ENCODE measurements at places on chromosomes 11 and 22.

GRCh38 chr22:45473626-45474237 lies 29.0 kb upstream of the FBLN1 start:
- peaks cover 4% of the 10 kb centered on the region for H3K4me1 ChIP-seq
- no peaks in the 10 kb centered on the region for H3K27me3 ChIP-seq
- H3K36me3 ChIP-seq = no peaks in the 10 kb centered on the region
- H3K4me3 ChIP-seq = no peak overlapping the region

GRCh38 chr11:7428196-7428595 lies 57.1 kb upstream of the OLFML1 start:
- no peak for DNase-seq
- no peaks in the 10 kb centered on the region for H3K4me1 ChIP-seq
- H3K27me3 ChIP-seq = no peaks in the 10 kb centered on the region

DNA sequence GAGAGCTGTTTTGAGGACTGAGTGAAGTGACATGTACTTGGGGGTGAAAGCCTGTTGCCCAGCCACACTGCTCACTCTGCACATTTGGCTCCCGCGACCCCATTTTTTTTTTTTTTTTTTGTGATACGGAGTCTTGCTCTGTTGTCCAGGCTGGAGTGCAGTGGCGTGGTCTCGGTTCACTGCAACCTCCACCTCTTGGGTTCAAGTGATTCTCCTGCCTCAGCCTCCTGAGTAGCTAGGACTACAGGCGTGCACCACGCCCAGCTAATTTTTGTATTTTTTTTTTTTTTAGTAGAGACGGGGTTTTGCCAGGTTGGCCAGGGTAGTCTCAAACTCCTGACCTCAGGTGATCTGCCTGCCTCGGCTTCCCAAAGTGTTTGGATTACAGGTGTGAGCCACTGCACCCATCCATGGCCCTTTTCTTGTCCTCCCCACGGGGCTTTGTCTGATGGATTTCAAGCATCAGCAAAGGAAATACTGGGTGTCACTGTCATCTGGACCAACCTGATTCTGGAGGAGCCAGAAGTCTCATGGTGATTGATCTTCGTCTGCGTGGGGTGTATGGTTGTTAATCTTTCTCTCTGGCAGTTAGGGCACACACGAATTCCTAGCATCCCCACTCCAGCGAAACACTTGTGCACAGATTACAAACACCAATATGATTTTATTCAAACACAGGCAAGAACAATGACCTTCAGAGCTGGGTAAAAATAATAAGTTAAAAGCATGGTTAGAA lies 3.4 kb upstream of the UCP3 start:
- no peak overlapping the region for H3K4me3 ChIP-seq
- no peak for DNase-seq
- no peaks in the 10 kb centered on the region for H3K36me3 ChIP-seq
- H3K27ac ChIP-seq = no peak overlapping the region
- H3K27me3 ChIP-seq = no peaks in the 10 kb centered on the region
- H3K4me1 ChIP-seq = no peaks in the 10 kb centered on the region

DNA sequence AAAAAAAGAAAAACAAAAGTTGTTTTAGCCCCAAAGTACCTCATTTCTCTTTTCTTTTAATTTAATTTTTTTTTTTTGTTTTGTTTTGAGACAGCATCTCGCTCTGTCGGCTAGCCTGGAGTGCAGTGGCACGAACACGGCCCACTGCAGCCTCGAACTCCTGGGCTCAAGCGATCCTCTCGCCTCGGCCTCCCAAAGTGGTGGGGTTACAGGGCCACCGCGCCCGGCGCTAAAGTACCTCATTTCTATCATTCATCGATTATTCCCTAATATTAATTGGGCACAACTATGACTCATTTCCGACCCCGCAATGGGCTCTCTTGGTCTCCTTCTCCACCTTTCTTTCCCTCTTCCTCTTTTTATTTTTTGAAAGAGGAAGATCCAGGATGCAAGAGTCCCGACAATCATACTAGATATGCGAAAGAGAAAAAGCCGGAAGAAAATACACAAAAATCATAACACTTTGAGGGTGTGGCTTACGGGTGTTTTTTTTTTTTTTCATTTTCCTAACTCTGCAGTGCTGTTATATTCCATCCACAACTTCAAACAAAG lies 475 bp upstream of the AIP start:
- no peaks in the 10 kb centered on the region for H3K36me3 ChIP-seq
- DNase-seq = no peak
- H3K4me3 ChIP-seq = no peak overlapping the region
- peak overlapping the region; percentile 94 for H3K27ac ChIP-seq
- H3K27me3 ChIP-seq = no peaks in the 10 kb centered on the region
- H3K4me1 ChIP-seq = peaks cover 24% of the 10 kb centered on the region

DNA sequence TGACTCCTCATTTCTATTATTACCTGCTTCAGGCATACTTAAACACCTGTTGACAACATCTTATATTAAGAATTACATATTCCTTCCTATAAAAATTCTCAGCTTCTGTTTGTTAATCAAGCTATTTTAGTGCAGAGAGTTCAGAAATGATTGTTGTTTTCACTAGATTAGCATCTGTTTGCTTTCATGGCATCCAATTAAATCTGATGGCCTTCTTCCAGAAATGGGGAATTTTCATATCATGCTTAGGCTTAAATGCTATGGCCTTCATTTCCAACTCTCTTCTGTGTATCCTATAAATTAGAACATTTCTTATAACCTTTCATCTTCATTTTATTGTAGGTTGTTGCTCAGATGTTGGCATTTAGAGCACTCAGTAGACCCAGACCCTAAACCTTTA lies 180.0 kb downstream of the WNT11 start:
- no peak overlapping the region for H3K4me3 ChIP-seq
- no peak overlapping the region for H3K27ac ChIP-seq
- H3K36me3 ChIP-seq = no peaks in the 10 kb centered on the region
- DNase-seq = no peak
- peaks cover 9% of the 10 kb centered on the region for H3K4me1 ChIP-seq

- no peak for DNase-seq
- no peaks in the 10 kb centered on the region for H3K27me3 ChIP-seq
- H3K27ac ChIP-seq = no peak overlapping the region
These were observed 90.3 kb downstream of the C11orf87 start for GRCh38 chr11:109512249-109512648.

GRCh38 chr22:29979777-29980321 lies 96.9 kb downstream of the MTMR3 start:
- H3K4me1 ChIP-seq = peaks cover 9% of the 10 kb centered on the region
- H3K36me3 ChIP-seq = no peaks in the 10 kb centered on the region
- no peak for DNase-seq
- peak overlapping the region; percentile 4 for H3K27ac ChIP-seq

DNA sequence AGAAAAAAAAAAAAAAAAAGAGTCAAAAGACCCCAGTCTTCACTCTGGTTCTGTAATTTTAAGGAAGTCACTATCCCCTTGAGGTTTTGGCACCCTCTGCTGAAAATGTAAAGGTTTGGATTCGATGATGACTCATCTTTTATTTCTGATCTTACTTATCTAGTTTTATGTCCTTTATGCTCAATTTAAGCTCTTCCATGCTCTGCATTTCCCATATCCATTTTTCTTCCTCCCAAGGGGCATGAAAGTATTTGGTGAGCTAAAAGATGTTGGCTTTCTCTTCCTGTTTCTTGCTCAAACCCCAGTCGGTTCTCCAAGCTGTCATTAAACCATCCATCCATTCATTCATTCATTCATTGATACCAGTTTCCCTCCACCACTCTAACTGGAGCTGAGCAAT lies 61.0 kb upstream of the CDON start:
- H3K4me1 ChIP-seq = peaks cover 5% of the 10 kb centered on the region
- no peaks in the 10 kb centered on the region for H3K36me3 ChIP-seq
- no peaks in the 10 kb centered on the region for H3K27me3 ChIP-seq
- H3K4me3 ChIP-seq = no peak overlapping the region
- H3K27ac ChIP-seq = no peak overlapping the region

GRCh38 chr22:46122511-46122971 lies 27.8 kb upstream of the PPARA start:
- no peaks in the 10 kb centered on the region for H3K27me3 ChIP-seq
- H3K4me1 ChIP-seq = peaks cover 10% of the 10 kb centered on the region
- no peaks in the 10 kb centered on the region for H3K36me3 ChIP-seq
- no peak overlapping the region for H3K27ac ChIP-seq
- peak; percentile 79 for DNase-seq
- no peak overlapping the region for H3K4me3 ChIP-seq

DNA sequence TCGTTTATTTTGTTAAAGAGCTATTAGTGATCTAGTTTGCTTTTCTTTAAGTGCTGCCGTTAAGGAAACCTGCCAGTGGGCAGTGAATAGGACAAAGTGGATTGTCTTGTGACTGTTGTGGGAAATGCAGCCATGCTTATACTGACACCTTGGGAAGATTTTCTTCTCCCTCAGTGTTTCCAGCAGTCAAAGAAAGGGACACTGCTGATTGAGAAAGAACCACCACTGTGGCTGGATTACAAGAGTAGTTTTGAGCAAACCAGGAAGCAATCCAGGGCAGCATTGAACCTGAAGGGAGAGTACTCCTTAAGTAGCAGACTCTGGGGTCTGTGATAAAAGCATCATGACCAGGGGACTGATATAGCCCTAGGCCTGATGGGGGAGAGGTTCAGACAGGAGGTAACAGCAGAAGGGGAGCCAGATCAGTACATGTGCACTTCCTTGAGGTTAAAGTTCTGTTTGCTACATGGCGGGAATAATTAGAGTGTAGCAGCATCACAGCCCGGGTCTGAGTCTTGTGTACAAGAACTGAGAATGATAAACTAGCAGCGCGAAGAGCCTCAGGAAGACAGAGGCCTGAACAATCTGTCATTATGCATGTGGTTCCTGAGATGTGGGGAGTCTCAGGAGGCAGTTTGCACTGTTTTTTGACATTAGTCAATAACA lies 167.8 kb downstream of the C11orf91 start:
- no peaks in the 10 kb centered on the region for H3K27me3 ChIP-seq
- no peak for DNase-seq
- H3K4me1 ChIP-seq = no peaks in the 10 kb centered on the region
- H3K27ac ChIP-seq = no peak overlapping the region

GRCh38 chr11:83272627-83273026 lies 13.5 kb downstream of the CCDC90B start:
- H3K27ac ChIP-seq = no peak overlapping the region
- no peaks in the 10 kb centered on the region for H3K4me1 ChIP-seq
- H3K27me3 ChIP-seq = no peaks in the 10 kb centered on the region
- no peak for DNase-seq

GRCh38 chr11:36101466-36101865 lies 157.6 kb downstream of the LDLRAD3 start:
- no peak overlapping the region for H3K27ac ChIP-seq
- DNase-seq = no peak
- peaks cover 15% of the 10 kb centered on the region for H3K4me1 ChIP-seq

DNA sequence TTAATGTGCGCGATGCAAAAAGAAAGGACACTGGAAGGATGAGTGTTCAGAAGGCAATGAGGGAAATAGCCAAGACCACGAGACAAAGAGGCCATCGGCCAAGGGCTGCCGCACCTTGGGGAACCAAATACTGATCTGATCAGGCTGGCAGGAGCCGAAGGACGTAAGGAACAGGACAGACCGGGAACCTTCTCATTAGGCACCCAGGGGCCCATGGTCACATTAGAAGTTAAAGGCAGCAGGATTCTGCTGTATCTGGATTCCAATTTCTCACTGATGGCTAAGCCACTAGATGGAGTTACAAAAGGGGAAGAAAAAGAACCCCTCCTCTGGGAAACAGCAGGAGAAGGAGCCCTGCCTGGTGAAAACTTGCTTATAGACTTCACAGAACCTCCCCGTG lies 28.8 kb upstream of the CPT1A start:
- H3K27ac ChIP-seq = no peak overlapping the region
- no peak overlapping the region for H3K4me3 ChIP-seq
- no peaks in the 10 kb centered on the region for H3K27me3 ChIP-seq
- no peaks in the 10 kb centered on the region for H3K36me3 ChIP-seq

DNA sequence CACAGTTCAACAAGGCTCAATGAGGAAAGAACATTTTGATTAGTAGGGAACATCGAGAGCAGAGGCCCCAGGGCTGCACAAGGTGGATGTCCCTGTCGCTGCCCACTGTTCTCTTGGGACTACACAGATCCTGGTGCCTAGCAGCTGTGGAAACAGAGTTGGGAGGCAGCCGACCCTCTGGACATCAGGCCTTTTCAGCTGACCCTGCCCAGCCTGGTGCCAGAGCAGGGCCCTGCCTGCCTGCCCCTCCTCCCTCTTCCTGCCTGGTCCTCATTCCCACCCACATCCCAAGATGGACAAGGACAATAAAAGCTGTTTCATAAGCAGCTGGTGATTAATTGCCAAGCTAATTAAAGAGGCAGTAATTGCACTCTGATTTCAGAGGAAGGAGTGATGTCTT lies 60.7 kb downstream of the NFAM1 start:
- DNase-seq = no peak
- no peaks in the 10 kb centered on the region for H3K27me3 ChIP-seq
- H3K4me3 ChIP-seq = no peak overlapping the region
- no peaks in the 10 kb centered on the region for H3K36me3 ChIP-seq
- peaks cover 40% of the 10 kb centered on the region for H3K4me1 ChIP-seq

DNA sequence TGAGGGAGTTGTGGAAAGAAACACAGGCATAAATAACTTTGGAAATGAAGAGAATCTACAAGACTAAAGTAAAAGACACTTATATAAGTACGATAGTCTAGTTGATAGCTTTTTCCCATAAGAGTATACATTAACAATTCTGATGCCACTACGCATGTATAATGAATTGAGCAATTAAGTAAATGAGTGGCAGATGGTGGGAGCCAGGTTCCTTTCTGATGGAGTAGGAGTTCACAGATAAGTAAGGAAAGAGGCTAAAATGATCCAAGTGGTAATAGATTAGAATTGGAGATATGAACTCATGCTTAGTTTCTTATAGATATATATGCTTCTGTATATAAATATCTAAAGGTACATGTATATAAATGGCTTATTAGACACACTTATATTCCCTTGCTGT lies 368.3 kb downstream of the FAM181B start:
- no peak overlapping the region for H3K27ac ChIP-seq
- no peaks in the 10 kb centered on the region for H3K36me3 ChIP-seq
- no peak for DNase-seq

GRCh38 chr22:30232716-30233218 lies 13.8 kb downstream of the LIF start:
- H3K27ac ChIP-seq = no peak overlapping the region
- no peak for DNase-seq
- no peaks in the 10 kb centered on the region for H3K27me3 ChIP-seq

DNA sequence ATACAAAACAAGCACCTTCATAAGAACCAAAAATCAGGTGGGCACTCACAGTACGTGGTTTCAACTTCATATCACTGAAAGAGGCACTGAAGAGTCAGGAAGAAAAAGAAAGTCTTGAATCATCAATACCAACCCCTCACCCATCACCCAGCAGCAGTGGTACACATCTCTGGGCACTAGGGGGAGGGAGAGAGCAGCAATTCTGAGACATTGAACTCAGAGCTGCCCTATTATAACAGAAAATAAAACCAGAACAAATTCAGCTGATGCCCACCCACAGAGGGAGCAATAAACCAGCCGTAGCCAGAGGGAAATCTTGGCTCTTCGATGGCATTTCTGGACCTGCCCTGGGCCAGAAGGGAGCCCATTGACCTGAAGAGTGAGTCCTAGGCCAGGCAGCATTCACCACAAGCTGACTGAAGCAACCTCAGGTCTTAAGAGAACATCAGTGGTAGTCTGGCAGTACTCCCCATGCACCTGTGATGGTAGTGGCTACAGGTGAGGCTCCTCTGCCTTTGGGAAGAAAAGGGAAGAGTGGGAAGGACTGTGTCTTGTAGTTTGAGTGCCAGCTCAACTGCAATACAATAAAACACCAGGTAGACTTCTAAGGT lies 42.2 kb upstream of the FAM181B start:
- DNase-seq = no peak
- no peak overlapping the region for H3K4me3 ChIP-seq
- H3K36me3 ChIP-seq = no peaks in the 10 kb centered on the region
- H3K27ac ChIP-seq = no peak overlapping the region
- H3K27me3 ChIP-seq = no peaks in the 10 kb centered on the region

- H3K4me1 ChIP-seq = no peaks in the 10 kb centered on the region
- H3K27me3 ChIP-seq = no peaks in the 10 kb centered on the region
- H3K4me3 ChIP-seq = no peak overlapping the region
- DNase-seq = no peak
These were observed 32.8 kb upstream of the NUP50 start for GRCh38 chr22:45130891-45131290.

All from body of pancreas (tissue), 4 donors.